ENCODE measurements at places on chromosomes 5 and 9.

GRCh38 chr5:150164211-150164980, 2.2 kb upstream of the CDX1 start:
- no peak for DNase-seq

GRCh38 chr5:158084292-158084691, 225.3 kb upstream of the CLINT1 start:
- DNase-seq, result no peak

GRCh38 chr9:98610211-98610610, 98.5 kb downstream of the GABBR2 start:
- DNase-seq, result no peak

GRCh38 chr5:130885027-130885426, 280.0 kb downstream of the HINT1 start:
- no peak for DNase-seq

GRCh38 chr5:178107756-178108310, 5.5 kb upstream of the N4BP3 start:
- DNase-seq, result no peak

GRCh38 chr9:90002397-90003271, 397.8 kb downstream of the GADD45G start:
- DNase-seq, result no peak

GRCh38 chr9:125527471-125528002, 179.5 kb downstream of the MAPKAP1 start:
- DNase-seq, result no peak

- DNase-seq, result no peak
These were observed 63.9 kb downstream of the PARP8 start for GRCh38 chr5:50730336-50730735.

GRCh38 chr5:171724468-171725204, 61.0 kb upstream of the SMIM23 start:
- DNase-seq, result no peak

DNA sequence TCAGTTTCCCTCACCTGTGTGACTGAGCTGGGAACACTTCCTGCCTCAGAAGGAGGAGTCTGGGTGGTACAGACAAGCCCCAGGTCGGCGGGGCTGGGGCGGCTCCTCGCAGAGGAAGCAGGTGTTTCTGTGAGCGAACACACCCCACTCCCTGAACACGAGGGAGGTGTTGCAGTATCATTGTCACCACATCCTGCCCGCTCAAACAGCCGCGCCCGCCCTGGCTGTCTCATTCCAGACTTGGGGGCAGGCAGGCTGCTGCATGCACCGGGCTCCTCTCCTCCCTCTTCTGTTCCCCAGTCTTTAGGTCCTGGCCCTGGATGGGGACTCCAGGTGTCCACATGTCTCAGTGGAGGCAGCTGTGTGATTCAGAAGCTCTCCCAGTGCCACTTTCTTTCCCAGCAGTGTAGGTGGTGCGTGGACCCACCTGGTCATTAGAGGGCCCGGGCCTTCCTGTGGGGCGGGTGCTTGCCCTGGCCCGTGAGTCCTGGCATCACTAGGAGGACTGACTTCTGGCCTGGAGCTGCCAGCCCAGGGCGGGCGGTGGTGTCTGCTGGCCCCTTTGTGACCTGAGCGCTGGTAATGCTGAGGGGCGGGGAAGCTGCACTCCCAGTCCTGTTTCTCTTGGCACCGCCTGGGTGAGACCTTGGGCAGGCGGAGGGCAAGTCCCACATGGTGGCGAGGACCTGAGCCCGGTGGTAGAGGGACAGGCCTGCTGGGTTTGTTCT, 18.3 kb upstream of the PHYHD1 start:
- DNase-seq, result peak; percentile 83

- peak; percentile 93 for DNase-seq
These were observed at the start of the genes FKBP15 and SLC31A1 for GRCh38 chr9:113221003-113221799. FKBP15 (minus strand) TSS chr9:113221277; CDS start chr9:113221243, 34 bp downstream. SLC31A1 (plus strand) TSS chr9:113221544; CDS start chr9:113256149, 34,605 bp downstream.

- DNase-seq, result peak; percentile 7
These were observed 608 bp downstream of the ELOVL7 start for GRCh38 chr5:60843386-60843935.

GRCh38 chr5:133467826-133468463, 144.4 kb downstream of the FSTL4 start:
- no peak for DNase-seq

- no peak for DNase-seq
These were observed 7.6 kb upstream of the CCDC152 start for GRCh38 chr5:42749020-42749419.

- DNase-seq, result no peak
These were observed 170.4 kb upstream of the RAI14 start for GRCh38 chr5:34485768-34486030.

DNA sequence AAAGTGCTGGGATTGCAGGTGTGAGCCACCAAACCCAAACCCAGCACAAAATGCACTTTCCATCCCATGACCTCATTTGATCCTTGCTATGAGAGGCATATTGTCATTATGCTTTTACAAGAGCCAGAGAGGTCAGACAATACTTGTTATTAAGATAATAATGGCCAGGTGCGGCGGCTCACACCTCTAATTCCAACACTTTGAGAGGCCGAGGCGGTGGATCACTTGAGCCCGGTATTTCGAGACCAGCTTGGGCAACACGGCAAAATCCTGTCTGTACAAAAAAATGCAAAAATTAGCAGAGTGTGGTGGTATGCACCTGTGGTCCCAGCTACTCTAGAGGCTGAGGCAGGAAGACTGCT, 55.9 kb upstream of the IL17B start:
- DNase-seq, result no peak

- DNase-seq, result peak; percentile 62
These were observed 40.2 kb downstream of the RCL1 start for GRCh38 chr9:4832786-4833579.

DNA sequence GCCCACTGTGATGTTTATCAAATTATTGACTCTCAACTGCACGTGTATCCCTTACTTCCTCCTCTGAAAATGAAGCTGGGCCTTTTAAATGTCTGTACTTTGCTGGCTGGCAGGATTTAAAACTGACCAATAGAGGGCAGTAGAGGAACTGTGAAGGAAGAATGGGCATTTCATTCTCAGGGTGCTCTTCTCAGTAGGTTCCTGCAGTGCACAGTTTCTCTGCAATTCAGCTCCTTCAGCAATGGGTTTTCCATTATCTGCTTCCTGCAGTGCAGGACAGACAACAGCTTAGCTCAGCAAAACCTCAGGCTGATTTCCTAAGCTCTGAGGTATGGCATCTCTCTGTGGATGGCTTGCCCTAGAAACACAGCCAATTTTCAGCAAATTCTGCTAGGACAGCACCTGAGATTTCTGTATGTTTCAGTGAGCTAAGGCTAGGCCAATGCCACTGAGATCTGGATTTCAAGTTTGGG, 298.4 kb upstream of the PRDM9 start:
- DNase-seq, result no peak

- no peak for DNase-seq
These were observed 29.4 kb downstream of the SLC1A3 start for GRCh38 chr5:36635721-36636390.

DNA sequence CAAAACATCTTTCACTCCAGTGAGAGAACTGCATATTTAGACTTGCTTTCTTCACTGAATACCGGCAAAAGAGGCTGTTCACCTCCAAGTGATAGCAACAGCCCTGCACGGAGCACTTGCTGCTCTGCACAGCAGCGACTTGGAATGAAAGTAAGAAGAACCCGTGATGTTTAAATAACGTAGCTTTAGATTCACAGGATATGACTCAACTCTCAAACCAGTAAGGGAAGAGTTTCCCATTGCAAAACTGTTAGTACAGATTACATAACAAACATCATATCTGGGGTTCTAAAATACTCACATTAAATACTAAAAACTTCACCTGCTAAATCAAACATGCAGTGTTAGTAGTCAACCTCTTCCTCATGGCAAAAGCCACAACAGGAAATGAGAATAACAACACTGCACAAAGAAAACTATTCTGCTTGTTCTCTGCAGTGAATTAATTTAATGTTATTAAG, 203.4 kb downstream of the MCTP1 start:
- no peak for DNase-seq

DNA sequence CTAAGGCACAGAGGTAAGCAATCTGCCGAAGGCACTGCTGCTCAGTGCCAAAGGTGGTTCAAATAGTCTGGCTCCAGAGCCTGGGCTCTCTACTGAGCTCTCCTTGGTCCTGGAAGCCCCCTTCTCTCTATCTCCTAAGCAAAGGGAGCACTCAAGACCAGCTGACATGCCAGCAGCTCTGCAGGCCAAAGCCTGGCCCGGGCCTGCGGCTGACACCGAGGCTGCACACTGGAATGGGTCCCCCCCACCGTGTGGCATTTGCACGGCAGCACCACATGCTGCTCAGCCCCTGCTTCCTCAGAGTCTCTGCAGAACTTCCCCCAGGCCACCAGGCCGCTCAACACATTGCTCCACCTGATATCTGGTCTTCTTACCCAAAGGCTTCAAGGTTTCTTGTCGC, 57.8 kb upstream of the GOLPH3 start:
- no peak for DNase-seq

GRCh38 chr9:69115621-69116020, 58.5 kb upstream of the TJP2 start:
- DNase-seq, result no peak

DNA sequence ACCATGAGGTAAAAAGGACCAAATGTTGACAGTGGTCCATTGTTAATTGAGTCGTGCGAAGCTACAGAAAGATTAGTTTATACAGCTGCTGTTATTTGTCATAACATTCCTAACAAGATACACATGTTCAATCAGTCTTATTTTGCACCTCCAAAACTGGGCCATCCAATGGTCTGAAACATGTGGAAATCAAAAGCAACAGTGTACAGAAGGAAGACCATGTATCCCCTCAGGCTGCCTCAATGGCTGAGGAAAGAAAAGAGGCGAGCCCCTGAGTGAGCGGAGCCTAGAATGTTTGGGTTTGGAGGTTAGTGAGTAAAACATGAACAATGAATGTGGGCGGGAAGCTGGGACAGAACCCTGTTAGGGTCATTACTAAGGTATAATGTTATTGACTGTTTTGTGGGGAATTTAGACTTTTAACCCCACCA, 35.6 kb downstream of the NFIB start:
- DNase-seq, result no peak

- DNase-seq, result no peak
These were observed 8.7 kb downstream of the RANBP6 start for GRCh38 chr9:6006749-6007057.

- DNase-seq, result no peak
These were observed 95.0 kb downstream of the NR6A1 start for GRCh38 chr9:124676159-124676551.

- no peak for DNase-seq
These were observed 196.4 kb upstream of the PTGER4 start for GRCh38 chr5:40483316-40483715.

DNA sequence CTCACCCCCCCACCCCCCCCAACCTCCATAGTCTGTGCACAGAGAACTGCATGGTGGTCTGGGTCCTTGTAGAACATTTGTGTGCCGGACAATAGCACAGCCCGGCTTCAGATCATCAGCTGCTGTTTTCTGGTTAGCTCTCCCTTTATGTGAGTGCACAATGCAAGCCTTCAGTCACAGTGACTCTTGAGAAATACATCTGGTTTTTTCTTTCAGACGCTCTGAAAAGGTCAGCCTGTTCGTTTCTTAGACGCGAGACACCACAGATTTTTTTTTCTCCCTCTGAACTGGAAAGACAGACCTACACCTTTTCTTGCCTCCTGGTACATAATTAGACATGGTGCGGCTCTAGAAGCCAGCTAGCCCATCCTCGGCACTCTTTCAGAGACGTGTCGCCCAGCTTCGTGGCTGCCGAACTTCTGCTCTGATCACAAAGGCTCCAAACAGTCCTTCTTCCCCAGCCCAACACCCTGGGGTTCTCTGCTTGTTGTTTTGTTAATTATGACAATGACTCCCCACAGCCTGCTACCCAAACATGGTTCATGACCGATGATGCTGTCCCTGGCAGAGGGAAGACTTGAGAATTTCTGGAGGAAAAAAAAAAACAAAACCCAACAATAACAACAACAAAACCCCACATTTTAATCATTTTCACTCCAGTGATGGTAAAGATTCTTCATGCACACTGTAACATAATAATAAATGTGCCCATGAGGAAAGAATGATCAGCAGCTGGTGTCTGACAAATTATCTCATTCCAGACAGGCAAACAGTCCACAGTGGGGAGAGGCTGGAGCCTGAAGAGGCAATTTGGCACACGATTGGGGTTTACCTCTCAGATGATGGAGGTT, 241.4 kb upstream of the ZNF462 start:
- no peak for DNase-seq

DNA sequence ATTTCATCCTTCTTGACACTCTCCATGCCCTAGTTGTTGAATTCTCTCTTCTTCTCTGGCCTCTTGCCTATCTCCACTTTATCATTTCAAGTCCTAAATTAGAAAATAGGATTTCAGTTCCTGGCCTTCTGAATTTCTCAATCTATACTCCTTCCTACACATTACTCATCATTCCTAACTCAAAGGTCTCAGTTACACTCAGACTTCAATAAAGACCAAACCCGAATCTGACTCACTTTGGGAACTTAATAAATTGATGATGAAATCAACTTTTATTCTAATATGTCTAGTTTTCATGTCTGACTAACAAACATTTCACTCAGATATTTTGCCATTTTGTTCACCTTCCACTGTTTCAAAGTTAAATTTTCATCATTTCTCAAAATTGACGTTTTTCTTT, 113.6 kb upstream of the TSLP start:
- DNase-seq, result no peak

DNA sequence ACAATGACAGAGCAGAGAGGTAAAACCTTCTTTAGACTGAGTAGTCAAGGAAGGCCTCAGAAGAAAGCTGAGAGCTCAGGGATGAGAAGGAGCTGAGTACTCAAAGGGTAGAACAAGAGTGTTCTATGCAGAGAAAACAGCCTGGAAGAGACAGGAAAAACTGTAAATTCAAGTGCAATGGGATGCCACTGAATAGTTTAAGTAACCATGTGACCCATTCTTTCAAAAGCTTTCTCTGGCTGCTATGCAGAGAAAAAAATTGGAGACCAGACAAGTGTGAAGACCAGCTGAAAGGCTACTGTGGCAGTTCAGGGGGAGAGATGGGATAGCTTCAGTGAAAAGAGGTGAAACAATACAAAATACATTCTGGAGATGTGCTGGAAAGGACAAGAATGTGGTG, 61.3 kb upstream of the RNF38 start:
- no peak for DNase-seq

- no peak for DNase-seq
These were observed 153.8 kb downstream of the CDH12 start for GRCh38 chr5:22699319-22699718.

DNA sequence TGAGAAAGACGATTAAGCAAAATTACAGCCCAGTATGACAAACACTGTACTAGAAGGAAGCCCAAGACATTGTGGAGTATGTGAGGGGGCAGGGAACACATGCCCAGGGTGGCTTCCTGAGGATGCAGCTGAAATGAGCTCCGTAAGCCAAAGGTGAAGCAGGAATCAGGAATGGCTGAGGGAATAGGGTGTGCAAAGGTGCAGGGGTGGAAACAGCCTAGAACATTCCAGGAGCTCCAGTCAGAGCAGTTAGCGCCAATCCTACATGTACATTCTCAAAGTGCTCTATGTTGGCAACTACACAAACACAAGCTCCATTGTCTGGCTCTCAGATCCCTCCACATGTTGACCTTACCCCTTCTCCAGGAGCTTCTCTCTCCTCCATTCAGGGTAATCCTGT, 257.9 kb downstream of the MAN2A1 start:
- DNase-seq, result no peak

GRCh38 chr5:115435065-115435777, 109.4 kb downstream of the FEM1C start:
- DNase-seq, result no peak

GRCh38 chr9:128911529-128912035, 9.2 kb upstream of the PHYHD1 start:
- DNase-seq, result no peak

All from activated naive CD4-positive, alpha-beta T cell treated with anti-CD3 and anti-CD28 coated beads, Interleukin-2, amount 50 U/mL, for 72 hours (primary cell).